T1000 (cell line): ENCODE measurements at places on chromosomes 1 and 21.
A peak's percentile ranks its signal among the peaks of the same experiment; 100 is the strongest.

DNA sequence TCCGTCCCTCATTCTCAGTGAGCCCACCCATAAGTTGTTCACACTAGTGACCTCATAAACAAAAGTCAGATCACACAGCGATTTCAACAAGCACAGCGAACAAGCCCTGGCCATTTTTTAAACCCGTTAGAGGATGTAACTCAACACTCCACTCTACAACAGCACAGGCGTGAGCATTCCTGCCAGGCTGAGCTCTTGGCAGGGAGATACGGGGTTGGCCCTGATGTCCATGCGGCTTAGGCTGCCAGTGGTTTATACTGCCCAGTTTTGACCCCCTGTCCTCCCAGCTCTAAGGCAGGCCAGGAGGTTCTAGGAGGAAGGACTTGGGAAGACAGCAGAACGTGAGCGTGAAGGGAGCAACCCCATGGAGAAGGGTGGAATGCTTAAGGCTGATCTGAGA is 35.0 kb downstream of the PARP1 start:
- DNase-seq, result no peak

DNA sequence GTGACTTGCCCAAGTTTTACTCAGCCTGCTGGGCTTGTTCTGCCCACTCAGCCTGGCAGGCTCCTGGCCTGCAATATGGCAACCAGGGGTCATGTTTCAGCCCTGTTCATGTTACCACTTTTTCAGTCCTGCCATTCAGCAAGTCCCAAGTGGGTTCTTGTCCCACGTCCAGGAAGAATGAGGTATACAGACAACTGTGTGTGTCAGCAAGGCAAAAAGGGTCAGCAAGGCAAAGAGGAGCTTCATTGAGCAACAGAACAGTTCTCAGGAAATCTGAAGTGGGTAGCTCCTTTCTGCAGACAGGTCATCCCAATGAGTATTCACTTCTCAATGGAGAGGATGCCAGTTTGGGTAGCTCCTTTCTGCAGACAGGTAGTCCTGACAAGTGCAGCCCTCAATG is 1233.3 kb upstream of the B3GALT2 start:
- DNase-seq, result no peak

GRCh38 chr1:233078396-233078795 is 128.0 kb downstream of the NTPCR start:
- no peak for DNase-seq

GRCh38 chr1:44817771-44818495 is 9.6 kb downstream of the BTBD19 start:
- DNase-seq, result no peak

- no peak for DNase-seq
These were observed 610 bp downstream of the RBM8A start for GRCh38 chr1:145926686-145927062.

GRCh38 chr21:31130821-31131220 is 92.5 kb upstream of the KRTAP19-8 start:
- no peak for DNase-seq

DNA sequence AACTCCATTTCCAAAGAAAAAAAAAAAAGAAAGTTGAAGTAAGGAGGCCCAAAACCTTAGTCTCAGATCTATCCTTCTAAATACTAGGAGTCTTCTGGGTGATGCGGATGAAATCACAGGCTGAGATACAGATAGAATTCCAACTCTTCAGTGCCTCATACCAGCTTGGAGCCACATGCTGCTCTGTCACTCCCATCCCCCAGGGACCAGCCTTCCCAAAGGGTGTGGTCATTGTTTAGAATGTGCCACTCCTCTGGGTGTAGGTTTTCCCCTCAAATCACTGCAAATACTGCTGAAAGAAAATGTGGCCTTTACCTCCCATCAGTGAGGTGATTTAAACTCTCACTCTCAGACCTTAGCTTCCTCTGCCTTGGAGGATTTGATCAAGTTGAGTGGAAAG is 112.9 kb downstream of the CDC7 start:
- no peak for DNase-seq

- DNase-seq, result no peak
These were observed 8.0 kb upstream of the PTPRC start for GRCh38 chr1:198630863-198631262.

DNA sequence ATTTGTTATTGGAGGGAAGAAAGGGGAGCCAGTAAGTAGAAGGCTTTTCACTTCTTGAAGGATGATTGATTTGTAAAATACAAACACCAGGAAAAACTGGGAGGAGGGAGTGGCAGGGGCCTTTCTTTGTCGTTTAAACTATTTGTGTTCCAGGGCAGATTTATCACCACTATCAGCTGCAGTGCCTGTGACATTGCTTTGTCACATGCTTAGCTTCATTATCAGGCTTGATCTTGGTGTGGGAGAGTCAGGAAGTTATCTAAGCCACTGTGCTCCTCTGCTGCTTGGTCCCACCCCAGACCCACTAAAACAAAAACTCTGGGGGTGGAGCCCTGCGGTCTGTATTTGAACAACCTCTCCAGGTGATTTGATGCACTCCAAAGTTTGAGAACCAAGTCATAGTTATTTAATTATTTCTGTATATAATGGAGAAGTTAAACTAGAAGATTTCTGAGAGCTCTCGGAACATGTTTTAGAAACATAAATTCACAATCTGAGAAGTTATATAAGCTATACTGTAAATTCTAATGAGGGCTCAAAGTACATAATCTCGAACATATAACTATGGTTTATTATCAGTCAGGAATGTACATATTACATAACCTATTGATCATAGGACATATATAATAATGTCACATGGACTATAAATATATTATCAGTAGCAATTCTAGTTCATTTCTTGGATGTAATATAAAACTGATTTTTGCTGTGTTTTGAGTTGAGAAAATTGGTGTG is 87.9 kb downstream of the CDC14A start:
- no peak for DNase-seq

- no peak for DNase-seq
These were observed 7.2 kb upstream of the DSCAM start for GRCh38 chr21:40853956-40854688.

DNA sequence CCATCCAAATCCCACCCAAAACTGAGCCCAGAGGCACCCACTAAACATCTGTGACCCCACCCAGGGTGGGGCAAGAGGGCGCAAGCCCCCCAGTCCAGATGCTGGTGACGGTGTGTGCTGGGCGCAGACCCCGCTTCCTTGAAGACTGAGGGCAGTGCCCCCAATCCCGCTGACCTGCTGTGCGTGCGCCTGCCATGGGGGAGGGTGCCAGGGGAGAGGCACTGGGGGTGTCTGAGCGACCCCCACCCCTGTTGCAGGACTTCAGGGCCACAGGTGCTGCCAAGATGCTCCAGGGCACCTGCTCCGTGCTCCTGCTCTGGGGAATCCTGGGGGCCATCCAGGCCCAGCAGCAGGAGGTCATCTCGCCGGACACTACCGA is 13.3 kb downstream of the COL6A2 start:
- DNase-seq, result no peak

DNA sequence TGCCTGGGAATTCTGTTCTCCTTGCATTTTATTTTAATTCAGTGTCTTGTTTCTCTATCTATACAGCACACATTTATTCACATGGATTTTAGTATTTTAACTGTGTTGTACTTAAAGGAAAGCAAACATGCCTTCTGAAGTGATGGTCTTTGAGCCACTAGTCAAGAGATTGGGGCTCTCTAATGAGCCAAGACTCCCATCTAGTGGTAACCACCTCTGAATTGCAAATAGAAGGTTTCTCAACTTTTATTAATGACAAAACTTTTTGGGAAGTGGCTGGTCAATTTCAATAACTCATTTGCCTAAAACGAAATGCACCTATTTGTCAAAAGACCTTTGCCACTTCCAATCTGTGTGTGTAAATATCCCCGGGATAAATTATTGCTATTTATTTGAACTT is 199.6 kb downstream of the LTN1 start:
- DNase-seq, result no peak

GRCh38 chr1:21666576-21667320 is 2.4 kb downstream of the RAP1GAP start:
- no peak for DNase-seq

DNA sequence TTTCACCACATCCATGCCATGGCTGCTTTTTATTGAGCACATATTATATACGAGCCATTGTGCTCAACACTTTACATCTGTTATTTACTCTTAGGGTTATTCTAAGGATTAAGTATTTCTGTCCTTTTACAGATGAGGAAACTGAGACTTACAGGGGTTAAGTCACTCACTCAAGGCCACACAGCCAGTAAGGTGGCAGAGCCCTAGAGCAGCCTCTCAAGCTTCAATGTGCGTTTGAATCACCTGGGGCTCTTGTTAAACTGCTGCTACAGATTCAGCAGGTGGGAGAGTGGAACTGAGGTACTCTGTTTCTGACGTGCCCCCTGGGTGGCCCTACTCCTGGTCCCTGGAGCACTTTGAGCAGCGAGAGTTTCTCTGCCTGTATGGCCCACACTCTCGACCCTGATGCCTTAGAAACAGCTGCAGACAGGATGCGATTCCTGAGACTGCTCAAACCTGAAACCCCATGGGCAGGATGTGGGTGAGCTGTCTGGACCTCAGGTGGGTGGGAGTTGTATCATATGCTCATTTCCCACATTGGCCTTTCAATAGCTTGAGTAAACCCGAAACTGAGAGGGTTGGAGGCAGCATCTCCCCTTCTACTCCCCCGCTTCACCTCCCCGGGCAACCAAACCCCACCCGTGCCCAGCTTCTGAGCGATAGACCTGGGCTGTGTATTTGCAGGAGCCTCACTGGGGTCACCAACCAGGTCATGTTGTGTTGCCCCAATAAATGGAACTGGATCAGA is 59.3 kb downstream of the MAN1C1 start:
- no peak for DNase-seq

DNA sequence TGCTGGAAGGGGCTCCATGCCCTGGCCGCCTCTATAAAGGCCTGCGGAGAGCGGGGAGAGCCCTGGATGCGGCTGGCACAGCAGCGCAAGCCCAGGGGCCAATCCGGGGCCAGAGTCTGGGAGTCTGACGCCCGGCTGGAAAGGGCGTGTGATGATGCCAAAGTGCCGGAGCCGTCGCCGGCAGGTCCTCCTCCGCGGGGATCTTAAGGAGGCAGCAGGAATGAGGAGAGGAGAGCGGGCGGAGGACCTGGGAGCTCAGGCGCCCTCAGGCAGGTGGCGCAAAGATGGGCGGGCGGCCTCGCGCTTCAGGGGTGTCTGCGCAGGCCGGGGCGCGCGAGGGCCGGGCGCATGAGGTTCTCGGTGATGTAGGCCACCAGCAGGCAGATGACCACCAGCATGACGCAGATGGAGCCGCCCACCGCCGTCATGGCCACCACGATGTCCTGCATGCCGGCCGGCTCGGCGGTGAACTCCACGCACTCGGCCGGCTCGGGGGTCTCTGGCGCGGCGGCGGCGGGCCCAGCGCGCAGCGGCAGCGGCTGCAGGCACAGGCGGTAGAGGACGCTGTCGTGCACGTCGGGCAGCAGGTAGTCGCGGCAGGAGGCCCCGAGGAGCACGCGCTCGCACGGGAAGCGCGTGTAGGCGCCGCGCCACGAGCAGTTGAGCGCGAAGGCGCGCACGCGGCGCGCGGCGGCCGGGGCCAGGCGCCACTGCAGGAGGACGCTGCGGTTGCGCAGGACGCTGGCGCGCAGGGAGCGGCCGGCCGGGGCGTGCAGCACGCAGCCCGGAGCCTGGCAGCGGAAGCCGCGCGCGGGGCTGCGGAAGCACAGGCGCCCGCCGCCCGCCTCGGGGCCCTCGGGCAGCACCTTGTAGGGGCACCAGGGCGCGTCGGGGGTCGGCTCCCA is 653 bp downstream of the FNDC10 start:
- peak; percentile 24 for DNase-seq

DNA sequence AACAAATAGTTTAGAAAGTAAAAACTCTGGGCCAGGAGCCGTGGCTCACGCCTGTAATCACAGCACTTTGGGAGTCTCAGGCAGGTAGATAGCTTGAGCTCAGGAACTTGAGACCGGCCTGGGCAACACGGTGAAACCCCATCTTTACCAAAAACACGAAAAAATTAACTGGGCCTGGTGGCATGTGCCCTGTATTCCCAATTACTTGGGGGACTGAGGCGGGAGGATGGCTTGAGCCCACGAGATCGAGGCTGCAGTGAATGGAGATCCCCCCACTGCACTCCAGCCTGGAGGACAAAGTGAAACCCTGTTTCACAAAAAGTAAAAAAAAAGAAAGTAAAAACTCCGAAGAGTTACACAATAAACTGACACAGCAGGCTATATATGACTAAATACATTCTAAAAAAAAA is 10.6 kb downstream of the CEP170 start:
- no peak for DNase-seq

- no peak for DNase-seq
These were observed 530.5 kb downstream of the PTBP2 start for GRCh38 chr1:97252076-97252475.

GRCh38 chr1:38728585-38728908 is 131.0 kb downstream of the RRAGC start:
- DNase-seq, result no peak

GRCh38 chr1:64031236-64031635 is 172.2 kb upstream of the UBE2U start:
- DNase-seq, result no peak
